ENCODE measurements at places on chromosomes 1 and 21. TPM values are rescaled to one million over a fixed set of nuclear protein-coding genes. Genes with fewer than 3 reads are reported as not detected.

RCC1 gene
- 66.8 TPM for total RNA-seq

MAP3K7CL gene
- total RNA-seq = 5.9 TPM

- H3K4me3 ChIP-seq = no peak overlapping the region
- DNase-seq = no peak
- no peaks in the 10 kb centered on the region for H3K4me1 ChIP-seq
- no peak overlapping the region for H3K27ac ChIP-seq
Measured at GRCh38 chr1:38256072-38256471, 209.5 kb upstream of the POU3F1 start.

GRCh38 chr1:24981631-24982005, 51.5 kb upstream of the RUNX3 start:
- no peaks in the 10 kb centered on the region for H3K36me3 ChIP-seq
- no peaks in the 10 kb centered on the region for H3K27me3 ChIP-seq
- H3K4me3 ChIP-seq = no peak overlapping the region
- DNase-seq = no peak

GRCh38 chr1:109640285-109640865, 15.5 kb upstream of the GSTM4 start:
- H3K27me3 ChIP-seq = no peaks in the 10 kb centered on the region
- H3K36me3 ChIP-seq = no peaks in the 10 kb centered on the region
- peak; percentile 97 for DNase-seq
- no peak overlapping the region for H3K27ac ChIP-seq
- H3K4me1 ChIP-seq = peaks cover 6% of the 10 kb centered on the region

GRCh38 chr1:228786361-228787129, 51.3 kb downstream of the RHOU start:
- H3K36me3 ChIP-seq = no peaks in the 10 kb centered on the region
- DNase-seq = no peak
- no peaks in the 10 kb centered on the region for H3K27me3 ChIP-seq
- H3K27ac ChIP-seq = no peak overlapping the region
- H3K4me1 ChIP-seq = peaks cover 7% of the 10 kb centered on the region

- no peak overlapping the region for H3K27ac ChIP-seq
- no peak for DNase-seq
- H3K4me3 ChIP-seq = no peak overlapping the region
- H3K4me1 ChIP-seq = no peaks in the 10 kb centered on the region
- H3K27me3 ChIP-seq = no peaks in the 10 kb centered on the region
Measured at GRCh38 chr1:203596673-203597210, 29.9 kb upstream of the ATP2B4 start.

DNA sequence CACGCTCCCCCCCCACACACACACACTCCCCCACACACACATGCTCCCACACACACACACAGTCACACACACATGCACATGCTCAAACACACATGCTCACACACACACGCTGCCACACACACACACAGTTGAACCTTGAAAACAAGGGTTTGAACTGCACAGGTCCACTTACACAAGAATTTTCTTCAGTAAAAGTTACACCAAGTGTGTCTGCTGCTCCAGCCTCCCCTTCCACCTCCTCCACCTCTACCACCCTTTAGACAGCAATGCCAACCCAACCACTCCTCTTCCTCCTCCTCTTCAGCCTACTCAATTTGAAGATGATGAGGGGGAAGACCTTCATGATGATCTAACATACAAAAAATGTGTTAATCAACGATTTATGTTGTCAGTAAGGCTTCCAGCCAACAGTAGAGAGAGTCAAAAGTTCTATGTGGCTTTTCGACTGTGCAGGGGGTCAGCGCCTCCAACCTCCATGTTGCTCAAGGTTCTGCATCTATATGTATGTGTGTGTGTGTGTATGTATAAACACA, 26.8 kb downstream of the HSF2BP start:
- no peak for DNase-seq
- no peaks in the 10 kb centered on the region for H3K36me3 ChIP-seq
- H3K4me3 ChIP-seq = no peak overlapping the region
- no peaks in the 10 kb centered on the region for H3K27me3 ChIP-seq
- no peak overlapping the region for H3K27ac ChIP-seq
- no peaks in the 10 kb centered on the region for H3K4me1 ChIP-seq
